ENCODE measurements at places on chromosomes 7 and 10. TPM values are rescaled to one million over a fixed set of nuclear protein-coding genes. Genes with fewer than 3 reads are reported as not detected.

GRCh38 chr7:43640679-43641078 lies 57.8 kb downstream of the STK17A start:
- no peak for DNase-seq

The SOSTDC1 gene
- 58.9 TPM for total RNA-seq

- no peak for DNase-seq
Observed at GRCh38 chr10:5419466-5420094, 7.2 kb downstream of the NET1 start.

DNA sequence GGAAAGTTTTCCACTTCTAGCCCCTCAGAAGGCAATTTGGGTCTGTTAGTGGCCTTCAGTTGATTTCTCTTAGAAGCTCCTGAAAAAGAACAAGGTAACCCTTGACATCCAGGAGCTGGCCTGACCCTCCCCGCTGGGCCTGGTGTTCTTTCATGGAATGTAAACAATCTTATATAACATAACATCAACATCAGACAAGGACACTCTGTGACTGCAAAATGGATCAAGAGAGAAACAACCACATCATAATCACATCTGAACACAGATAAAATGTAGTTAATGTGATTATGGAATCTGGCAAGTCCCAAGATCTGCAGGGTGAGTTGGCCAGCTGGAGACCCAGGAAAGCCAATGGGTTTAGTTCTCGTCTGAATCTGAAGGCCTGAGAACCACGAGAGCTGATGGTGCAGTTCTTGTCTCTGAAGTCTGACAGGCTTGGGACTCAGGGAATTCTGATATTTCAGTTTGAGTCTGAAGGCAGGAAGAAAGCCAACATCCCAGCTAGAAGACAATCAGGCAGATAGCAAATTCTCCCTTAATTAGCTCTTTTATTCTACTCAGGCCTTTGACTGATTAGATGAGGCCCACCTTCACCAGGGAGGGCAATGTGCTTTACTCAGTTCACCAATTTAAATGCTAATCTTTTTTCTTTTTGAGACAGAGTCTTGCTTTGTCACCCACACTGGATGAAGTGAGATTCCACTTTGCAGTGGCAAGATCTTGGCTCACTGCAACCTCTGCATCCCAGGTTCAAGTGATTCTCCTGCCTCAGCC lies 91.4 kb upstream of the NAMPT start:
- no peak for DNase-seq

The FAM20C gene
- 11.8 TPM for total RNA-seq

The WDR86 gene
- 14.0 TPM for total RNA-seq

GRCh38 chr7:11171569-11172192 lies 198.0 kb downstream of the PHF14 start:
- no peak for DNase-seq

GRCh38 chr7:136526408-136527105 lies 341.9 kb upstream of the CHRM2 start:
- no peak for DNase-seq

- peak; percentile 90 for DNase-seq
Observed at GRCh38 chr7:100837099-100837836, 9.9 kb upstream of the EPHB4 start.

DNA sequence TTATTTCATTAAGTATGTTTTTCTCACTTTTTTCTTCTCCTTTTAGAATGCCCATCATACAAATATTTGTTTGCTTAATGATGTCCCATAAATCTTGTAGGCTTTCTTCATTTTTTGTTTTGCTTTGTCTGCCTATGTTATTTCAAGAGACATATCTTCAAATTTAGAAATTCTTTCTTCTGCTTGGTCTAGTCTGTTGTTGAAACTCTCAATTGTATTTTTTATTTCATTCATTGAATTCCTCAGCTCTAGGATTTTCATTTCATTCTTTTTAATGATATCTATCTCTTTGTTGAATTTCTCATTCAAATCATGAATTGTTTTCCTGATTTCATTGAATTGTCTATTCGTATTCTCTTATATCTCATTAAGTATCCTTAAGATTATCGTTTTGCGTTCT lies 125.1 kb upstream of the VIPR2 start:
- no peak for DNase-seq

GRCh38 chr10:131025333-131025732 lies 286.2 kb downstream of the TCERG1L start:
- DNase-seq = no peak

The MMRN2 gene
- 20.4 TPM for total RNA-seq

DNA sequence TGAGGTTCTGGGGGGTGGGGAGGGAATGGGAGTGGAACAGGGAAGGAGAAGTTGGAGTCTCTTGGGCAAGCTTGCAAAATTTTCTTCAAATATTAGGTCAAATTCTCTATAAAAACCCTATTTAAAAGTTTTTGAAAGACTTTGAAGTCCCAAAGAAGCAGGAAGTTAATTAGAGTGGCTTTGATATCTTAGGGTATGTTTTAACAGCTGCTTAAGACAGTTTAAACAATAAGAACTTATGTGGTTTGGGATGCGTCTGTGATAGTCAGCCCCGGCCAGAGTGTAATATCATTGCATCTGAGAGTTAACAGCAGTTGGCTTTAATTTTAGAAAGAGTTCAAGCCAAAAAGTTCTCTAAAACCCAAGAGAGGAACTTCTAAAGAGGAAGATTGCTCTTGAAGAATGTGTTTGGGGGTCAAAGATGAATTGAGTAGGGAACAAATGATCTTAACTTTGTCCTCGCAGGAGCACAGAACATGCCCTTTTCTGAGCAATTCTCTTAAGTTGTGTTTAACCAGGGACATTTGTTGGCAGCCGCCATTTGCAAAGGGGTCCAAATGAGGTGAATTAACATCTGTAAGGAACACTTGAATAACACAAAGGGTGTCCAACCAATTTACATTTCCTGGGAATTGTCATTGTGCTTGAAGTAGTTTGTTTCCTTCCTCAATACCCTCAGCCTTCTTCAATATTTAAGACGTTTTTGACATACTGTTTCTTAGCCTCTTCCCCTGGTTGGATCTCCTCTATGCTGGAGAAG lies 182.4 kb downstream of the PTEN start:
- peak; percentile 51 for DNase-seq

DNA sequence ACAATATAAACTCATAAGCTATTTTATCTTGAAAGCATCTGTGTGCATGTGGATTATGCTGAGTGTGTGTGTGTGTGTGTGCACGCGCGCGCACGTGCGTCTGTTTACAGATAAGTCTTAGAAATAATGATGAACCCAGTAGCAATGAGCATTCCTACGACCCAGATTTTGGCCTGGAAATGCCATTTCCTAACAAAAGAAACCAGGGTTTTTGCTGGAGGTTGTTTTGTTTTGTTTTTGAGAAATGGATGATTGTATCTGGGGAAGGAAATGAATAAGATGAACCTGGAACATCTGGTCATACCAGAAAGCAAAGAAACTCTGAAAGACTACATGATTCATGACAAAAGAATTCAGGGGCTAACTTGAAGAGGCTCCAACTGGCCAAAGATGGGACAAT lies 22.1 kb upstream of the LMOD2 start:
- DNase-seq = no peak

DNA sequence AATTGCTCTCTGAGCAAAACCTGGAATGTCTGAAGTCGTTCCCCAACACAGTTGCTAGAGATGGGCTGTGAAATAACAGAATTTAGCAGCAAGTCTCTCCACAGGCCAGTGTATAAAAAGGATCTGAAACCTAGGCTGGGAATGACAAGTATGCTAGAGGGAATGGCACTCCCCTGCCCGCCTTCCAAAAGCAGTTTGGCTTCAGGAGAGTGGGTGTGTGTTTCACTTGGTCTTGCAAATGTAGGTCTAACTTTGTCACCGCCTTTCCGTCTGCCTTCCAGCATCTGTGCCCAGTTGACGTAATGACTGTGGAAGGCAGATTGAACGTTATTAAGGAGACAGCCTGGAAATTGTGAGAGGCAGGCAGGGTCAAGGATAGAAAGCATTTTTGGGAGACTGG lies 18.0 kb upstream of the MTURN start:
- peak; percentile 63 for DNase-seq

The CACNA2D1 gene
- total RNA-seq = 54.4 TPM

- peak; percentile 2 for DNase-seq
Observed at GRCh38 chr10:50316174-50316573, 64.9 kb upstream of the ASAH2 start.

The DBNL gene
- 47.2 TPM for total RNA-seq

GRCh38 chr10:63262430-63263073 lies 129.4 kb downstream of the NRBF2 start:
- DNase-seq = no peak

GRCh38 chr7:87216701-87217508 lies 2.6 kb downstream of the TMEM243 start:
- DNase-seq = no peak

- no peak for DNase-seq
Observed at GRCh38 chr7:158285383-158285770, 302.2 kb downstream of the PTPRN2 start.

The NYAP1 gene
- 1.7 TPM for total RNA-seq

DNA sequence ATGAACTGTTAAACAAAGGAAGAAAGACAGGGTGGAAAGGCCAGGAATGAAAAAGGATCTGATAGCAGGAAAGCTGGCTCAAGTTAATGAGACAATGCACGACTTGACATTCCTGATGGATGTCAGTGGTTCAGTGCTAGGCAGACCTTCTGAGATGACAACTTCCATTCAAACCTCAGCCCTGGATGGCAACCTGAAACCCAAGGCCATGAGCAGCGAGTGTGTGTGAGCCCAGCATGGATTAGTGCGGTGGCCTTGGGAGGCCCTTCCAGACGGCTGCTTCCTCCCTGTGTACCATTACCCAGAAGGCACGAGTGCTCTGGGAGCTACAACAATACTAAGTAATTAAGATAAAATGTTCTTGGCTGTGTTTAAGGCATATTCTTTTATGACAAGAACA lies 18.8 kb downstream of the TRIL start:
- no peak for DNase-seq

The GHRHR gene
- not detected for total RNA-seq

GRCh38 chr10:29710128-29710527 lies 75.4 kb upstream of the SVIL start:
- no peak for DNase-seq

DNA sequence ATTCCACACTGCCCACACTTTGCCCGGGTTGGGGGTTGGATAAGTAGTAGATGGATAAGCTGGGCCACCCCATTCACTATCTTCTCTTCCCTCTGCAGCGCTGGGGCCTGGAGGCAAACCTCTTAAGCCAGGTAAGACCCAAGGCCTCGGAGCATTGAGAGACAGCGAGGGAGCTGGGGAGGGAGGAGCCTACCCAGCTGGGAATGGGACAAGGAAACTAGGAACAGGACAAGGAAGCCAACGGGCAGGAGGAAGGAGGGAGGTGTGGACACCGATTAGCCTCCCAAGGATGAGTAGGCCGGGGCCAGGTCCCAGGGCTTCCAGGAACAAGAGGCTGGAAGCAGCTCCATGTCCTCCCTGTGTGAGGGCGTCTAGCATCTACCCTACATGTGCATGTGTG lies 9.6 kb downstream of the ELN start:
- no peak for DNase-seq

GRCh38 chr10:97643441-97643985 lies 3.0 kb downstream of the PI4K2A start:
- no peak for DNase-seq

GRCh38 chr10:61609701-61610100 lies 53.0 kb upstream of the CABCOCO1 start:
- DNase-seq = peak; percentile 82

DNA sequence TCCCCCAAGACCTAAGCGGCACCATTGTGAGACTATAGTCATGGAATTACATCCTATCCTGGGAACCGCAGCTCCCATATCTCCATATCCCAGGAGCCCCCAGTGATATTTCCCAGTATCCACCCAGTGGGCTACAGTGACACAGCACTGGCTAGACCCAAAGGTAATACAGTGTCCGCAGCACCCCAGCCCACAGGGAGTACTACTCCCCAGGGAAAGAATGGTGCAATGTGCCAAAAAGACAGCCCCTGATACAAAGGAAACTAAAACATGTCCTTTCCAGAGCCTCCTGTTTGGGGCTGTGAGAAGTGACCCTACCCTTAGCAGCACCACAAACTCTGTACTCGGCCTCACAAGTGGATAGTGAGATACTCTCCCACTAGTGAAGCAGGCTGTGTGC lies 4.5 kb upstream of the IFIT2 start:
- no peak for DNase-seq

- no peak for DNase-seq
Observed at GRCh38 chr7:159025161-159025779, 119.4 kb downstream of the VIPR2 start.

DNA sequence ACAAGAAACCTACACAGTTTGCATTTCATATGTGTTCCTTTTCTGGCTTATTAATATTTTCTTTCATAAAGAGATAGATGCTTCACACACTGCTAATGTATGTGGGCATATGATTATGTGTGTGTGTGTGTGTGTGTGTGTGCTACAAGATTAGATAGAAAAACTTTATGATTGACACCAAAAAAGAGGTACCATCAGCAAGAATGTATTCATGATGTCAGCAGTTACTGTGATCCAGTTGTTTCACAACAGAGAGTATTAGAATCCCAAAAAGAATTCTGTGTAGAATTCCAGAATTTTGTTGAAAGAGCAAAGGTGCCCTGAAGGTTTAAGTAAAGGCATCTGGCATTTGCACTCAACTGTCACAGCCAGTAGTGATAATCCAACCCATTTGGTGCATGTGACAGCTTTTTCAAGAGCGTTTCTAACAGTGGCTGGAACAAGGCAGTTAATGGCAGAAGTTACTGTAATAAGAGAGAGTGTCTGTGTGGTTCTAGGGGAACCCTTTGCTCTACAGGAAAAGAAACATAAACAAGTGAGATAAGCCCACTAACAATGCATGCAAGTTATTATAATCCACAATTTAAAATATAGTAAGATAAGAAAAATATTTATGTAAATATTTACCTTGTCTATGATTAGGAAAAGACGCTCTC lies 16.6 kb downstream of the RELN start:
- no peak for DNase-seq

Data from skin of body (tissue), 3 donors.